T-helper 1 cell treated with Interleukin-12 subunit alpha and Interleukin-12 subunit beta and Interleukin-4 antibody, amounts not matched to agents 30 ng/mL and 1 ng/mL, for 36 hours (primary cell): ENCODE measurements at places on chromosomes 13 and 19. TPM values are rescaled to one million over a fixed set of nuclear protein-coding genes. Genes with fewer than 3 reads are reported as not detected.

TTC9B gene
- not detected in 2 replicates for total RNA-seq

PLA2G4C gene
- 24.9 and 31.0 TPM in 2 replicates for total RNA-seq

ZNF549 gene
- 6.1 and 7.8 TPM in 2 replicates for total RNA-seq

IZUMO2 gene
- total RNA-seq = not detected in 2 replicates

YIPF2 gene
- 27.0 and 32.0 TPM in 2 replicates for total RNA-seq

KRTDAP gene
- not detected in 2 replicates for total RNA-seq

RFPL4A gene
- total RNA-seq = not detected in 2 replicates

NXNL1 gene
- total RNA-seq = not detected in 2 replicates

GPR180 gene
- 7.4 and 7.8 TPM in 2 replicates for total RNA-seq

TMEM190 gene
- total RNA-seq = not detected in 2 replicates

NLRP11 gene
- not detected in 2 replicates for total RNA-seq

ERFL gene
- total RNA-seq = 1.9 and 2.1 TPM in 2 replicates
